ENCODE measurements at places on chromosomes 7 and 10. TPM values are rescaled to one million over a fixed set of nuclear protein-coding genes. Genes with fewer than 3 reads are reported as not detected.
A peak's percentile ranks its signal among the peaks of the same experiment; 100 is the strongest.

GRCh38 chr10:11120711-11121110 lies 103.0 kb downstream of the CELF2 start:
- no peak overlapping the region for H3K4me3 ChIP-seq
- H3K4me1 ChIP-seq: no peaks in the 10 kb centered on the region
- no peaks in the 10 kb centered on the region for H3K36me3 ChIP-seq

GRCh38 chr7:17301471-17302456 lies 3.3 kb downstream of the AHR start:
- H3K27me3 ChIP-seq: no peaks in the 10 kb centered on the region
- DNase-seq: peak; percentile 59
- H3K4me3 ChIP-seq: peak overlapping the region; percentile 82
- peak overlapping the region; percentile 99 for H3K27ac ChIP-seq
- H3K4me1 ChIP-seq: peaks cover 52% of the 10 kb centered on the region

DNA sequence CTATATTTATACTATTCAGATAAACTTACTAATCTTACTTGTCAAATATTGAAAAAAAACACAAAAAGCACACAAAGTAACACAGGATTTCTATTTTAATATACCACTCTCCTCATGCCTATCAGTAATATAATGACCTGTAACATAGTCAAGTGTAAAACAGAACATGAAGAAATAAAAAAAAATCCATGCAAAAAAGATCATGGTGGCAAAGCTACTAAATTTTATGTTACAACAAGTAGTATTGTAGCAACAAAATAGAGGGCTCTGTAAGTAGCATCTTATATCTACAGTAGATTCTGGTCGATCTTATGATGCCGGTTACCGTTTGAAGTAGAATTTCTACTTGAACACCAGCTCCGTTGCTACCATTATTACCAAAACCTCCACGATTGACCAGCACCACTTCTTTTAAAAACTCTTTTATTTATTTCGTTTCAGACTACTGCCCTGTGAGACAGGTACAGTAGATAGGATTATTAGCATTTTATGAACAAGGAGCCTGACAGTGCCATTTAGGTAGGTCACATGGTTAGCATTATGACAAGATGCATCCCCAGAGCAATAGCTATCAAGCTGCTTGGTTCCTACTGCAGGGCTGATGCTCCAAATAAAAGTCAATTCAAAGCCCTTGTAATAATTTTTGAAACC lies 2.1 kb downstream of the CPED1 start:
- H3K27ac ChIP-seq: peak overlapping the region; percentile 75
- no peak for DNase-seq
- H3K27me3 ChIP-seq: peaks cover 11% of the 10 kb centered on the region
- H3K4me3 ChIP-seq: peak overlapping the region; percentile 50

GRCh38 chr7:5470167-5470532 lies 46.5 kb upstream of the TNRC18 start:
- H3K4me3 ChIP-seq: no peak overlapping the region
- no peak for DNase-seq
- H3K36me3 ChIP-seq: no peaks in the 10 kb centered on the region
- no peaks in the 10 kb centered on the region for H3K27me3 ChIP-seq

GRCh38 chr7:103569621-103570305 lies 123.8 kb upstream of the SLC26A5 start:
- H3K27me3 ChIP-seq: peaks cover 4% of the 10 kb centered on the region
- no peak overlapping the region for H3K27ac ChIP-seq
- H3K4me1 ChIP-seq: no peaks in the 10 kb centered on the region
- no peak overlapping the region for H3K4me3 ChIP-seq
- no peaks in the 10 kb centered on the region for H3K36me3 ChIP-seq

- no peak for DNase-seq
- no peak overlapping the region for H3K4me3 ChIP-seq
Observed at GRCh38 chr7:83305027-83305426, 142.3 kb upstream of the PCLO start.

GRCh38 chr7:149762610-149763009 lies 10.8 kb downstream of the ZNF467 start:
- no peak for DNase-seq
- no peaks in the 10 kb centered on the region for H3K4me1 ChIP-seq
- H3K27me3 ChIP-seq: peaks cover 10% of the 10 kb centered on the region

DNA sequence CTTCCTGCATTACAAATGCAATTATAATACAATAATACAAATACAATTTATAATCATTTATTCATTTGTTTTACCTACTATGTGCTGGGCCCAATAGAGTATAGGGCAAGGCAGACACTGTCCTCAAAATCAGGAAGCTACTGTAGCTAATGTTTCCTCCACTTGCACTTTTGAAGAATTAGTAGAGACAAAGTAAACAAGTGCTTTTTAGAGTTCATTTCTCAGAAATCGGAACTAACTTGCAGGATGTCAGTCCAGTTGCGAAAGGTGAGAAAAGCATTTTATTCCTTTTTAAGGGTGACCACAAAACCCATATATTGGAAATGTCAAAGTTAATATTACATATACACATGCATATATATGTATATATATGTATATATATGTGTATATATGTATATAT lies 14.2 kb downstream of the ADRB1 start:
- no peaks in the 10 kb centered on the region for H3K36me3 ChIP-seq
- DNase-seq: no peak
- peaks cover 4% of the 10 kb centered on the region for H3K27me3 ChIP-seq
- no peak overlapping the region for H3K27ac ChIP-seq

- H3K27me3 ChIP-seq: no peaks in the 10 kb centered on the region
- no peaks in the 10 kb centered on the region for H3K36me3 ChIP-seq
- DNase-seq: no peak
- no peaks in the 10 kb centered on the region for H3K4me1 ChIP-seq
- H3K4me3 ChIP-seq: no peak overlapping the region
Observed at GRCh38 chr10:33045421-33045820, 87.4 kb upstream of the ITGB1 start.

DNA sequence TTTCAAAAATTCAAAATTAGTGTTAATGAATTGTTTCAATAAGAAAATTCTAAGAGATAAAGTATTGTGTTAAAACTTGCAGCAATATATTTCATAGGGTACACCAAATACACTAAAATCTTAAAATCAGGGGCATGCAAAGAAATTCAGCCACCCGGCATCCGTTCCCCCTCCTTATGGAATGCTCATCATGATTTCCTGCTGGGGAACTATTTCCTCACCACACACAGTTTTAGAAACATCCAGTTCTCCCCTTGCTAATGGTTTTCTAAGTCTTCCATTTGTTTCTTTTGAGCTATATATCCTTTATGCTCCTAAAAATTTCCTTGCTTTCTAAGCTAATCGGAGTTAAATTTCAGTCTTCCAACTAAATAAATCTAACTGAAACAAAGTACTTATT lies 60.7 kb downstream of the CHCHD3 start:
- H3K27ac ChIP-seq: no peak overlapping the region
- no peak for DNase-seq
- H3K27me3 ChIP-seq: no peaks in the 10 kb centered on the region
- H3K4me1 ChIP-seq: no peaks in the 10 kb centered on the region
- no peak overlapping the region for H3K4me3 ChIP-seq

DNA sequence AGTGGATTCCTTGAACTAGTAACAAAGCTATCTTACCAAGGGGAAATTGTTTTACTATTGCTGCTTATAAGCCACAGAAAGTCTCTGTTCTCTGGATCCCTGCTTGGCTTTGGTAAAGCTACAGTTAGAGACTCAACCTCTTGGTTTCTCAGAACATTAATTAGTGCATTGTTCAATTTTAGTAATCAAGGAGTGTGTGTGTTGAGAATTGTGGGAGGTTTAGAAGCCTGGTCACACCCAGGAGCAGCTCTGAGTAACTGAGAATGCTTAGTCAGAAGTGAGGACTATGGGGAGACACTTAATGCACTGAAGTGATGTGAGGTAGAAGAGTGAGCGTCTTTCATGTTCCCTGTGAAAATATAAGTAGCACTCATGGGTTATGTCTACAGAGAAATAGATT lies 8.2 kb upstream of the ACTA2 start:
- H3K27me3 ChIP-seq: no peaks in the 10 kb centered on the region
- no peaks in the 10 kb centered on the region for H3K36me3 ChIP-seq
- no peak for DNase-seq

- no peaks in the 10 kb centered on the region for H3K27me3 ChIP-seq
- H3K36me3 ChIP-seq: peaks cover 17% of the 10 kb centered on the region
- peaks cover 16% of the 10 kb centered on the region for H3K4me1 ChIP-seq
- H3K4me3 ChIP-seq: no peak overlapping the region
- DNase-seq: no peak
- no peak overlapping the region for H3K27ac ChIP-seq
Observed at GRCh38 chr10:119421891-119422681, 120.4 kb downstream of the RGS10 start.

DNA sequence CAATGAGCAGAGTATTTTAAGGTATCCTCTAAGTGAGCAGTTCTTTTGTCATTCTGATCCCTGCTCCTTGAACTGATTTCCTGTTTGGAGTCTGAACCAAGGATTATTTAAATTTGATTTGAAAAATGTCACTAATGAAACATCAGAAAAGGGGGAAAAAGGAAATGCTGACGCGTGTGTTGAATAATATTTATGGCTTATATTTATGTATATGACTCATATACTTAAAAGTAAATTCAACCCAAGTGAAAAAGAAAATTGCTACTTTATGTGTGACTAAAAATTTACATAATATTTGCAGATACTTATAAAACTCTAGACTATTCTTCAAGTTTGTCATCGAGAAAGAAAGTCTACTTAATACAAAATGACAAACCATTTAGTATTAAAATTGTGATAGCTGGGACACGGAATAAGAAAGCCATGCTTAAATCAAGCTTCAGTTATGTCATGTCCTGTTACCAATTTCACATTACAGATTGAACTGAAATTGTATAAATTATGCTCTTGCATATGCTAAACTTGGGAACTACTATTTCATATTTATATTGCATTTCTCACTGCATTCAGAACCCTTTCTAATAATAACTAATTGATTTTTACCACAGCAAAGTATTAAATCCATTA lies 649.9 kb downstream of the MAGI2 start:
- no peaks in the 10 kb centered on the region for H3K4me1 ChIP-seq
- H3K27me3 ChIP-seq: no peaks in the 10 kb centered on the region
- DNase-seq: no peak
- H3K27ac ChIP-seq: no peak overlapping the region

DNA sequence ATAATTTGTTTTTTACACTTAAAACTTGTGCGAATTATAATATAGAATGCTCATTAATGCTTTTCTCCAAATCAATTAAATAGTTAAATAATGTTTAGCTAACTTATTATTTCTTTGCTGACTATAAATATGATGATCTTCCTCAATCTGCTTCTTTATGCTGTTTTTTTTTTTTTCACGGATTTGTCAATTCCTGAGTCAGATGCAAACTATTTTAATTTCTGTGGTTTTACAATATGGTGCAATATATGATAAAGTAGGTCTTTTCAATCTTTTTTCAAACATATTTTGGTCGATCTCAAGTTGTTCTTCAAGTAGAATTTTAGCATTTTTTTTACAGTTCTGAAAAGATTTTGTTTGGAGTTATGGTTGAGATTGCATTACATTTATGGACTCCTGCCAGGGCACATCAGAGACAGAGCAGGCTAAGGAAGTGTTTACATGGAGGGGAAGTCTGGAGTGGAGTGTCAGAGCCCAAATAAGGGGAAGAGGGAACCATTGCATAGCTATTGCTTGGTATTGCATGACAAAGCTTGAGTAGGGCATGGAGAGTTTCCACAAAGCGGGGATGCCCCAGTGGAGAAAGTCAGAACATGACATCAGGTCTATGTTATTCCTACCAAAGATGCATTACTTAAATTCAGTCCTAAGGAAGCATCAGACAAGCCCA lies 204.4 kb downstream of the OTUD1 start:
- no peak overlapping the region for H3K4me3 ChIP-seq
- H3K27me3 ChIP-seq: no peaks in the 10 kb centered on the region
- no peaks in the 10 kb centered on the region for H3K4me1 ChIP-seq
- H3K27ac ChIP-seq: no peak overlapping the region

GRCh38 chr7:20327055-20327454 lies 3.6 kb upstream of the ITGB8 start:
- H3K36me3 ChIP-seq: no peaks in the 10 kb centered on the region
- H3K27me3 ChIP-seq: no peaks in the 10 kb centered on the region
- no peak overlapping the region for H3K27ac ChIP-seq
- peaks cover 7% of the 10 kb centered on the region for H3K4me1 ChIP-seq

DNA sequence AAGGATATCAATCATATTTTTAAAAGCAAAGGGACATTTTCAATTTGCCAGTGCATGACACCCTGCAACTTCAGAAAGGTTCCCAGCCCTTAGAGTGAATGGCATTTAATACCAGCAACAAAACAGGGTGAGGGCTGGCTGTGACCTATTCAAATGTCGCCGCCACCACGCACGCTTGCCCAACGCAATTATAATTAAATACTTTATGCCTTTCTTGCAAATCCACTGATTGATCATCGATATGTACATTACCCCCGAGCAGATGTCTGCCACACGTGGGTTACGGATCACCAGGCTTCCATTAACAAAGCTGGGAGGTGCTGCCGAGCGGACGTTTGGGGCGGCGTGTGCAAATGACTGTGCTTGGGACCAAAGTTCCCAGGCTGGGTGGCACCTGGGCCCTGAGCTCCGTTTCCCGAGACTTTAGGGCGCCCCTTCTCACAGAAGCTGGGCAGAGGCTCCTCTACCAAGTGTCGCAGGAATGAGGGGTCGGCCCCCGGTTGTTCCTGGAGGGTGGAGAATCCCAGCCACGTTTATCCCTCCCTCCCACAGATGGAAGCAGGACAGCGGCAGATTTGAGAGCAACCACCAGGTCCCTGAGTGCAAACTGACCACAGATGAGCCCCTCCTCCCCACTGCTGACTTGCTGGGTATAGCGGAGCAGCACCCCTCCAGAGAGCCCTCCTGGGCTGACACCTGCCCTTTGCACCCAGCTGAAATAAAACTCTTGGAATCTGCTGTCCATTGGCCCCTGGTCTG lies 3.9 kb downstream of the FOXL3 start:
- H3K27me3 ChIP-seq: peaks cover 72% of the 10 kb centered on the region
- no peak overlapping the region for H3K27ac ChIP-seq
- peak; percentile 56 for DNase-seq
- H3K36me3 ChIP-seq: no peaks in the 10 kb centered on the region
- peaks cover 15% of the 10 kb centered on the region for H3K4me1 ChIP-seq

GRCh38 chr10:93462881-93463280 lies 19.3 kb downstream of the MYOF start:
- H3K4me3 ChIP-seq: no peak overlapping the region
- H3K27ac ChIP-seq: peak overlapping the region; percentile 90
- DNase-seq: no peak
- no peaks in the 10 kb centered on the region for H3K36me3 ChIP-seq
- peaks cover 91% of the 10 kb centered on the region for H3K4me1 ChIP-seq

MRPS33 gene
- 32.0 TPM for total RNA-seq

ZPBP gene
- not detected for total RNA-seq

GDF10 gene
- total RNA-seq: 1.4 TPM

PRSS1 gene
- not detected for total RNA-seq

A1CF gene
- total RNA-seq: not detected

DNAJC12 gene
- total RNA-seq: not detected

HTRA1 gene
- total RNA-seq: 80.3 TPM

CC2D2B gene
- total RNA-seq: 0.47 TPM

LLCFC1 gene
- not detected for total RNA-seq

GSTO2 gene
- total RNA-seq: 26.1 TPM

IDE gene
- total RNA-seq: 300 TPM

CPA4 gene
- total RNA-seq: 116 TPM

Measured in suprapubic skin (tissue), 4 donors.